Stimulated activated CD4-positive, alpha-beta T cell treated with anti-CD3 and anti-CD28 coated beads, Interleukin-1b, Interleukin-23, amount 100 ng/mL, for 1 hour (primary cell): ENCODE measurements at places on chromosomes 16 and 17.

DNA sequence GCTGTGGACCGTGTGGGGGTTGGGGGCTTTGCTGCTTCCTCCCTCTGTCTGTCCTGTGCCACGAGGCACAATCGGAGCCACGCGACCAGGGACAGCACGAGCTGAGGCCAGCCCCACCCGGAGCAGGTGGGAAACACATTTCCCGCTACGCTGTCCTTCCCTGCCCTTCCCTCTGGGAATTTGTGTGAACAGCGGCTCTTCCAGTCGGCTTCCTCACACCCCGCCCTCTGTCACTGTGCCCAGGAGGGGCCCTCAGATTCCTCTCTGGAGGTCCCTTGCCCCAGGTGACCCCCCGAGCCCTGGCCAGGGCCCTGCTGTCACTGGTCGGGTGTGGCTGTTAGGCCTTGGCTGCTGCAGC is 19.6 kb downstream of the SPIRE2 start:
- DNase-seq, result no peak

GRCh38 chr16:71467810-71468209 is 5.8 kb upstream of the ZNF23 start:
- no peak for DNase-seq

DNA sequence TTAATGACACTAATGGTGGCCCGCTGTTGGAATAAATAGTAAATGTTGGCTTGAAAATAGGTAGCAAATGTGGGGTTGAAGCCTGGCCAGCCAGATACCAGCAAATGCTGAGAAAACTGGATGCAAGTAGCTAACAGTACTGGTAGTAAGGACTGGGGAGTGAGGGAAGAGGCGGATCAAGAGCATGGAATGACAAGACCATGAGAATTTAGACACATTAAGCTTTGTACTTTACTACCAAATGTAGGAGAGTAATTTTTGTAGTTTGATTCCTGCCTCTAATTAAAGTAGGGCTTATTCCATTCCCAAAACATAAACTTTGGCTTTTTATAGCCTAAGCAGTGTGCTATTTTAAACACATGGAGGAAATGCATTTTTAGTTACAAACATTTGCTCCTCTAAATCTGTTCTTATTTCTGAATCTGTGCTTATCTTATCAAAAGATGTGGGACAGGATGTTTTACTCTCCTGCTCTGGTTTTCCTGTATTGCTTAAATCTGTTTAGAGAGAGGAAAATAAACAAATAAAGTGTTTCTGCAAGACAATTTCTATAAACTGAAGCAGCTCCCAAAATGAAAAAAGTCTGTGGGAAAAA is 44.1 kb downstream of the CFDP1 start:
- DNase-seq, result no peak

GRCh38 chr17:75041656-75042280 is 5.0 kb downstream of the ATP5PD start:
- DNase-seq, result no peak

DNA sequence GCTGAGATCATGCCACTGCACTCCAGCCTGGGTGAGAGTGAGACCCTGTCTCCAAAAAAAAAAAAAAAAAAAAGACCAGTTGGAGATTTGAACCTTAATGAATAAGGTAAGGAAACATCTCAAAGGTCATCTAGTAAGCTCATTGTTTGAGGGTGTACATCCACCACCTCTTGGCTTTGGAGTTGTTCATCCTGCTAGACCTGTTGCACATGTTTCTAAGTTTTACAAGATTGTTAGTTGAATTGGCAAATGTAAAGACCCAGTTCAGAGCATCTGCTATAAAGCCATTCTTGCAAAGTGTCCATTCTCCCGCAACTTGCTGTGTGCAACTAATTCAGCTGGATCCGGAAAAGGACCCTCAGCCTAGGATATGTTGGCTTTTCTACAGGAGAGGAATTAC is 1.5 kb downstream of the PSMD7 start:
- no peak for DNase-seq

- DNase-seq, result no peak
Observed at GRCh38 chr17:28335959-28336871, 654 bp downstream of the TNFAIP1 start.

DNA sequence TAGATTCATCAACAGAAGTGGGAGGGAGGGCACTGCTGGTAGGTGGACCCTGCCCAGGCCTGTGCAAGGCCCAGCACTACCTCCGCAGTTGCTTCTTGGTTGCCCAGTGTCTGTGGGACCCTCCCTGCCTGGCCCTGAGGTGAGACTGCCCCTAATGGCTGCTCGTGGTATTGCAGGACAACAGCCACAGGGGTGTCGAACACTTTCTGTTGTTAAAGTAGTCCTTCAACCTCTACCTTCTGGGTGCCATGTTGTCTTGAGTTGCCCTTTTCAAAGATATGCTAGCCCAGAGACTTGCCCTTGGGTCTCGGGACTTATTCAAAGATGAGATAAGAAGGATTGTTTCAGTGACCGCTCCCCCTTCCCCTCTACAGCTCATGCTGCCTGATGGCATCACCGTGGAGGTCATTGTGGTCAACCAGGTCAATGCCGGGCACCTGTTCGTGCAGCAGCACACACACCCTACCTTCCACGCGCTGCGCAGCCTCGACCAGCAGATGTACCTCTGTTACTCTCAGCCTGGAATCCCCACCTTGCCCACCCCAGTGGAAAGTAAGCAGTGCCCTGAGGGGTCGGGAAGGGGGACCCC is 29.1 kb downstream of the AKAP1 start:
- peak; percentile 36 for DNase-seq
